ENCODE measurements at places on chromosomes 11 and 22.
A peak's percentile ranks its signal among the peaks of the same experiment; 100 is the strongest.

- DNase-seq = no peak
Measured at GRCh38 chr22:21455334-21456089, 11.7 kb upstream of the TMEM191C start.

DNA sequence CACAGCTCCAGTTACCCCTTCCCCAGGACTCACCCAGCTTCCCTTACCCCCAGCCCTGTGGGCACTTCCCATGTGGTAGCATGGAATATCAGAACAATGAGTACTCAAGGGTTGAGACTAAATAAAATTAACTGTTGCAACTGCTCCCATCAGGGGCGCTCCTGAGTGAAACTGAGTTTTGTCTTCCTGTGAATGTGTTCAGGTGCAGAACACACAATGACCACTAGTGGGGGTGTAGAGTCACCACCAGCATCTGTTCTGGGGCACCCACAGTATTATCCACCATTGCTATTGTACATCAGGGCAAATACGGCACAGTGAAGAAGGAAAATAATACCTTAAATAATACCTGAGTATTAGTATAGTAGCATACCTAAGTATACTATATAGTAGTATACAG, 689.7 kb downstream of the TBC1D22A start:
- no peak for DNase-seq

DNA sequence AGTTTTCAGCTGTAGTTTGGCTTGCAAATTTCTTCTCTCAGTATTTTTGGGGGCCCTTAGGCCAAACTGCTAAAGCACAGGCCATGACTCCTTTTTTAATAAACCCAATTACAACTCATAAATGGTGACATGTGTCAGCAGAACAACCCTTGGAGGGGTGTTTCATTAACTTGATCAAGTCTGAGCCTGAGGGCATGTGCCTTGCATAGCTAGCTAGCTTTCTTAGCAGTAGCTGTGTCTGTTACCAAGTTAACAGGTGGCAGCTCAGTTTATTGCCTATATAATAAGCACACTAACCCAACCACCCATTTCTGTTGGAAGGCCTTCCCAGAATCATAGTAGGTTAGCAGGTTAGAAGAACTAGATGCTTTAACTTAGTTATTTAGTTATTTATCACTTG, 950.3 kb upstream of the CCDC90B start:
- DNase-seq = no peak

DNA sequence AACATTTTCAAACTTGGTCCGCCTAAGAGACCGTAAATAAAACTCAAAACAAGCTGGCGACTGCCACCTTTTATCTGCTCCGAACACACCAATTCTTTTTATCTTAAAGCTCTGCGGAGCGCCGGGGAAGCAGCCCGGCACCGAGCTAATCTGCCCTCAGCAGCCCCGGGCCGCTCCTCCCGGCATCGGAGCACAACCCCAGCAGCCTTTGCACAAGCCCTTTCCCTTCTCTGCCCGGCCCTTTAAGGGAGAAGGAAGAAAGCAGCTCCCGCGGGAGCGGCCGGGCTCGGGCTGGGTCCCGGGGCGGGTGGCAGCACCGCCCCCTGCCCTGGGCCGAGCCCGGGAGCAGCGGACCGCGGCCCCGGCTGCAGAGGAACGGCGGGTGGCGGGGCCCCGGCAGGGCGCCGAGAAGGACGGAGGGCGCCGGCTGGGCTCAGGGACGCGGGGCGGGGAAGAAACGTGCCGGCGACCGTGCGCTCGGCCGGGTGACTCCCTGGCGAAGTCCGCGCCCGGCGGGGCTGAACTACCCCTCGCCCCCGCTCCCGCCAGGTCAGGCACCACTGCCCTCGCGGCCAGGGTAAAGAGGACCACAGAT, 133.6 kb upstream of the C11orf58 start:
- DNase-seq = no peak

- no peak for DNase-seq
Measured at GRCh38 chr11:115129473-115130289, 374.5 kb downstream of the CADM1 start.

DNA sequence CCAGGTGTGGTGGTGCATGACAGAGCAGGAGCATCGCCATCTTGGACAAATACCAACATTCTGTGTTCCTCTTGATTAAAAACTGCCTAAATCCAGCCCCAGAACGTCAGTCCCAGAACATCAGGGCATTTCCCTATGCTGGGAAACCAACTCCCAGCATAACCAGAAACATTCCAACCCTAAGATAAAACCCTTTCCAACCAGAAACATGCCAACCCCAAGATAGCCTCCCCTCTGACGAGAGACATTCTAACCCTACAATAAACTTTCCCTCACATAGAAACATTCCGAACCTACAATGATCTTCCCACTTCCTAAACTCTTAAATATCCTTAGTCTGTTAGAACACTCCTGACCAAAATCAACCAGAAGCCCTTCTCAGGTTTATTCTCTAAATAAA, 11.6 kb downstream of the PLAAT4 start:
- DNase-seq = no peak

DNA sequence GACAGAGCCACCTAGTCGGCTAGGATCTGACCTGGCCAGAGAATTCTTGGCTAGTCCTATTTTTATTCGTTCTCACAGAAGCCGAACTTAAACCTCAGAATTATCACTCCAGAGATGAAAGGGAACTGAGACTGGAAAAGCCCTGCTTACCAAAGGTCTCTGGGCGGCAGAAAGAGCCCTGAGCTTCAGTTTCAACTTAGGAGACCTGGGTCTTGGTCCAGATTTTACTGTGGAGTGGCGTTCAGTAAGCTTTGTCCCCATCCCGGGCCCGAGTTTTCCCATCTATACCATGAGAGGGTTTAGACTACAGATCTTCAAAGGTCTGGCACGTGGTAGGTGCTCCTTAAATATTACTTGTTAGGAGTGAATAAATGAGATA, 516 bp downstream of the NEU3 start:
- no peak for DNase-seq

- no peak for DNase-seq
Measured at GRCh38 chr11:46533396-46534100, 60.3 kb downstream of the AMBRA1 start.

- no peak for DNase-seq
Measured at GRCh38 chr22:30902496-30903357, 65.8 kb downstream of the MORC2 start.

DNA sequence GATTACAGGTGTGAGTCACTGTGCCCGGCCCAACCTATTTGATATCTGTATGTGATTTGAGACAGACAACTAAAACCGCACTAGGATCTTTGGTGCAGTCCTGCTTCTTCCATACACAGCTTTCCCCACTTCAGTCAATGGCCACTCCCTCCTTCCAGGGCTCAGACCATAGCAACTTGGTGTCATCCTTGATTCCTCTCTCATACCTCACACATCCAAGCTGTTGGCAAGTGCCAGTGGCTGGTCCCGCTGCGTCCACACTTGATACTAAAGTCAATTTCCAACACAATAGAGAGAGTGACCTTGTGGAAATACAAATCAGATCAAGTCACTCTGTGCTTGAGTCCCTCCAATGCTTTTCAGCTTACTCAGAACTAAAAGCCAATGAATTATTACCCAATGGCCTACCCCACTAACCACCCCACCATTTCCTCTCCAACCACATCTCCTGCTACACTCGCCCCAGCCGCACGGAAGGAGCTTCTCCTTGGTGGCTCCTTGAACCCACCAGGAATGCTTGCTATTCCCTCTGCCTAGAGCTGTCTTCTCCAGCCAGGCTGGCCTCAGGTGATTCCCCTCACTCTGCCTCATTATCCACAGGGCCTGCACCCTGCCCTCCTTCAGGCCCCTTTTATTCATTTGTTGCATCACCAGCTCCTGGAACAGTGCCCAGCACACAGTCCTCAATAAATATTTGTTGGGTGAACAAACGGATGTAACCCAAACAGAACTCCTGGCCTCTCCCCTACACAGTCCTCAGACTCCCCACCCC, 12.9 kb downstream of the ABTB2 start:
- DNase-seq = no peak

- DNase-seq = no peak
Measured at GRCh38 chr11:113880971-113881370, 5.6 kb upstream of the USP28 start.

DNA sequence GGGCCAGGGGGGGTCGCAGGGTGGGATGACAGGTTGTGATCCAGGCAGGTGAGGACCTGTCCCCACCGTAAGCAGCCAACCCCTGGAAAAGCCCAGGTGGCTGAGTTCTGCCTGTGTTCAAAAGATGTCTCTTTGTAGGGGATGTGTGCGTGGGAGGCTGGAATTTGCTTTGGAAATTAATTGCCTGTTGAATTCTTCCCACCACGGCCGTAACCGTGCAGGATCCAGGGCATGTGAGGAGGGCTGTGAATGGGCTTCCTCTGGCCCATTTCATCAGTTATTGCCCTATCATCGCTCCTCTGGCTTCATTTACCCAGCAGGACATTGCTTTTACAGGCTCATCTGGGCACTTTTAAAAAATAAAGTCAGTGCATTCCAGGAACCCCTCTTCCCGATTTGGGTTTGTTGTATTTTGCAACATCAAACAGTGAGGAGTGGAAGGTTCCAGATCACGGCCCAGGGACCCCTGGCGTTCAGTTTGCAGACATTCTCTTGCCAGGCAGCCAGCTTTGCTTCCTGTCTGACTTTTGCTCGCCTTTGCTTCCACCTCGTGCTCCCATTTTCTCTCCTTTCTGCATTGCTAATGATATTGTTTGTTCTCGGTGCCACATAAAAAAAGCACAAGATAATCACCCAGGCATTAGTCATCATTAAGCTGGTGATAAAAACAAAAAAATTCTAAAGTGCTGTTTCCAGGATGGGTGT, 1306.6 kb downstream of the BRD1 start:
- DNase-seq = no peak

DNA sequence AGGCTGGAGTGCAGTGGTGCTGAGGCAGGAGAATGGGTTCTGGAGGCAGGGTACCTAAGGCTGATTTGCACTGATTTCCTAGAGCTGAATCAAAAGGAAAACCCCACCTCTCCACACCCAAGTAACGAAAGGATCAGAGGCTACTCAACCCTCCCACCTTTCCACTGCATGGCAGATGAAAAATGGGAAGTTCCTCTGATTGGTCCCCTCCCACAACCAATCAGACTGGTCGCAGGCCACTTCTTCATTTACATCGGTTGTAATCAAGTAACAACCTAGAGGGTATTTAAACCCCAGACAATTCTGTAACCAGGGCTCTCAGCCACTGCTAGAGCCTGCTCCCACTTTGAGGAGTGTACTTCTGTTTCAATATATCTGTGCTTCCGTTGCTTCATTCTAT, 18.6 kb upstream of the PARVB start:
- no peak for DNase-seq

GRCh38 chr22:49368976-49369725, 458.5 kb downstream of the BRD1 start:
- DNase-seq = no peak

DNA sequence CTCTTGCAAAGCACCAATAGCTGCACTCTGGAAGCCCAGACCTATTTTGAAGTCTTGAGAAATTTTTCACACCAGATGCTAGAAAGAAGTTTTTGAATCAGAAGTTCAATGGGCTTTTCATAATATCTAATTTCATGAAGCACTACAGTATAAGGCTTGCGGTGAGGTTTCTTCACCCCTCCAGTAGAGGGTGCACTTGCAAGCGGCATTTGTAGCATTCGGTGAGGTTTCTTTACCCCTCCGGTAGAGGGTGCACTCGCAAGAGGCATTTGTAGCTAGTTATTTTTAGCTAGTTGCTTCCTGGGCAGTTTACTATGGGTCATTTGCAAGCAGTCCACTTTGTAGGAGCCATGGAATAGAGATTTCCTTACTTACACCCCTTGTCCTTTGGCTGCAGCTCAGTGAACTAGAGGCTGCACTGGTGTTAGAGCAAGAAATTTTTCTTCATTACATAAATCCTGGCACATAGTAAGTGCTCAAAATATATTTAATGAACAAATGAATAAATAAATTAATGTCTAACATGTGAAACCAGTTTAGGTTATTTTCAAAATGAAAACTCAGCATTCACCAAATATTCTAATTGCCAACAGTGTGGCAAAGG, 7.8 kb upstream of the NOX4 start:
- no peak for DNase-seq

GRCh38 chr11:118202599-118203422, 22.0 kb downstream of the JAML start:
- no peak for DNase-seq

DNA sequence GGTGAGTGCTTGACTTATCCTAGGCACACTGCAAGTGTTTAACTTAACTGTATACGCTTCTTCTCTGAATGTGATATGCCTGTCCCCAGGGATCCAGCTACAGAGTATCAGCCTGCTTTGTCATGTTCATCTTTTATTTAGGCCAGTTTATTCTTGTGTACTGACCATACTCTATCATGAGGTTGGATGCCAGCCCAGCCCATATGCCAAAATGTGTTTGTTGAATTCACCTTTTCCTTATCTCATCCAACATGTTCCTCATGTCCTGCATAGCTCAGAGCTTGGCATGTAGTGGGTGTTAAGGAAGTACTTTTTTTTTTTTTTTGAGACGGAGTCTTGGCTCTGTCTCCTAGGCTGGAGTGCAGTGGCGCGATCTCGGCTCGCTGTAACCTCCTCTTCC, 116.2 kb downstream of the NCAM1 start:
- no peak for DNase-seq

DNA sequence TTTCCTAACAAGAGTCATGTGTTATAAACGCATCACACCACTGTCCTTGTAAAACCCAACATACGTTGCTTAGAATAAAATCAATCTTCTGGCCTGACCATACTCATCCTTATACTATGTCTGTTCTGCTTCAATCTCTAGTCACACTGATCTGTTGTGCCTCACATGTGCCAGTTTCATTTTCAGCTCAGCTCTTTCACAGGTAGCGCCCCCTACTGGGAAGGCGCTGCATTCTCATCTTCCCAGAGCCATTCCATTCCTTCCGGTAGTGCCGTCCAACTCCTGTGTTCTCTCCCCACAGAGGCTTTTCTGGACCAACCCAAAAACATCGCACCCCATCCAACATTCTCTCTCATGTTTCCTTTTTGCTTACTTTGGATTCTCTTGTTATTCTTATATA, 22.2 kb downstream of the CASP5 start:
- DNase-seq = peak; percentile 25

DNA sequence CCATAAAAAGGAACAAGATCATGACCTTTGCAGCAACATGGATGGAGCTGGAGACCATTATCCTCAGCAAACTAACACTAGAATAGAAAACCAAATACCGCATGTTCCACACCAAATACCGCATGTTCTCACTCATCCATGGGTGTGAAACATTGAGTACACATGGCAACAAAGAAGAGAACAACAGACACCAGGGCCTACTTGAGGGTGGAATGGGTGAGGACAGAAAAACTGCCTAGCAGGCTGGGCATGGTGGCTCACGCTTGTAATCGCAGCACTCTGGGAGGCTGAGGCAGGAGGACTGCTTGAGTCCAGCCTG, 12.3 kb downstream of the EHD1 start:
- no peak for DNase-seq

- DNase-seq = no peak
Measured at GRCh38 chr11:3823762-3824506, 15.6 kb downstream of the PGAP2 start.

- DNase-seq = no peak
Measured at GRCh38 chr11:44005063-44005701, 42.6 kb upstream of the ACCSL start.

GRCh38 chr11:65436412-65437032, 13.9 kb downstream of the NEAT1 start:
- no peak for DNase-seq

GRCh38 chr11:87453531-87454089, 415.9 kb downstream of the TMEM135 start:
- no peak for DNase-seq
